ENCODE measurements at places on chromosomes 2 and 18. TPM values are rescaled to one million over a fixed set of nuclear protein-coding genes. Genes with fewer than 3 reads are reported as not detected.

GRCh38 chr2:157806426-157807077, 69.6 kb downstream of the ACVR1 start:
- no peak for DNase-seq

DNA sequence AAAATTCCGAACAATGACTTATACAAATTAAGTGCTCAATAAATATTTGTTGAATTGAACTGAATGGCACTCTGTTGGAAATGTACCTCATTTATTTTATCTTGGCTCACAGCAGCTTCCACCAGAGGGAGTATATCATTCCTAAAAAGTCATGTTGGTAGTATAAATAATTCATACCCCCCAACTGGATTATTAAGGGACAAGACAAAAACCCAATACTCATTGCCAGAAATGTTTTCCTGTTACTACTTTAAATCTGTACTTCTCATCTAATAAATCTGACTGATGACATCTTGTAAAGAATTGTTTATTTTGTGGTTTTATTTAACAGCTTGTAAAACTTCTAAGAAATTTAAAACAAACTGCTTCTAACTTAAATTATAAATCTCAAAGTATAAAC, 163.9 kb downstream of the CDH2 start:
- DNase-seq: no peak

DNA sequence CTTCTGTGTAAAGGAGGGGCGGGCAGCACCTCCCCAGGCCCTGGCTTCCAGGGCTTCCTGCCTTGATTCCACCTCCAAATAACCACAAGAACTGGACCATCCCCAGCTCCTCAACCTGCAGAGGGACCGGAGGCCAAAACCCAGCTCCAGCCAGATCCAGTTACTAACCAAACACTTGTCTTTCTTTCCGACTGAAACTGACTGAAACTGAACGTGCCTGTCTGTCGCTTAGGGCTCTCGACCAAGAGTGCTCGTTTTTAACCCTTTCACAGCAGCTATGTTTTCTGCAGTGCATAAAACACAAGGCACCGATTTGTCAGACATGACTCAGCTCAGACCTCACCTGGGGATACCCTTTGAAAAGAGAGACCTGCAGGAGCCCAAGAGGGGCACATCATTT, 249.9 kb upstream of the SIX2 start:
- peak; percentile 75 for DNase-seq

STARD6 gene
- not detected for polyA plus RNA-seq

DNA sequence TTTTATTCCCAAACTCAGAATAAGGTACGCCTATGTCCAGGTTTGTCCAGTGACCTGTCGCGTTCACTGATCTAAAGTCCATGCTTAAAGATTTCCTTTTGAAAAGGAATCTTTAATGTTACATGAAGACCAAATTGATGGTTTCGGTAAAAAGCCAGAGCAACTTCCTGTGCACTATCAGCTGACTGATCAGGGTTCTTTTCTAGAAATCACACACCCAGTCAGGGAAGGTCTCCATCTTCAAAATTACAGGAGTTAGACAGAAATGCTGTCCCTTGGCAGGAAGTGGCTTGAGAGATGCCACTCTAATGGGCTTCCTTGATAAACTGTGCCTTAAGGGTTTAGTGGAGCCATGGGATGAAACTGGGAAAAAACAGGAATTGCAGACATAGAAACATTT, 14.7 kb upstream of the ARHGAP25 start:
- DNase-seq: no peak

- DNase-seq: no peak
Observed at GRCh38 chr2:177329064-177329463, 63.5 kb upstream of the AGPS start.

DNA sequence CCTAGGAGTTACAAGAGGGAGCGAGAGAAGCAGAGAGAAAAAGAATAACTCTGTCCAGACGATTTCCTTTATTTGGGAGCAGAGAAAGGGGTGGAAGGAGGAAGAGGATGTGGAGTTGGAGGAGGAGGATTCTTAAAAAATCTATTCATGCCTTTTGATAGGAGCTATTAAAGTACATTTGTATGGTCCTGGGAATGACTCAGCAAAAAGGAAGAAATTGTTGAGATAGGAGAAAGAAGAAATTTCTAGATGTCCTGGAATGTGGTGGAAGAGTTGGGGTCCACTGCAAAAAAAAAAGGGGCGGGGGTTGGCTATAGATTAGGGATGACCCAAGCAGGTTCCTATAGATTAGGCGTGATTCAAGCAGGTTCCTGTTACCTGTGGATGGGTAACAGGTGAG, 32.4 kb upstream of the RPRM start:
- DNase-seq: no peak

DNA sequence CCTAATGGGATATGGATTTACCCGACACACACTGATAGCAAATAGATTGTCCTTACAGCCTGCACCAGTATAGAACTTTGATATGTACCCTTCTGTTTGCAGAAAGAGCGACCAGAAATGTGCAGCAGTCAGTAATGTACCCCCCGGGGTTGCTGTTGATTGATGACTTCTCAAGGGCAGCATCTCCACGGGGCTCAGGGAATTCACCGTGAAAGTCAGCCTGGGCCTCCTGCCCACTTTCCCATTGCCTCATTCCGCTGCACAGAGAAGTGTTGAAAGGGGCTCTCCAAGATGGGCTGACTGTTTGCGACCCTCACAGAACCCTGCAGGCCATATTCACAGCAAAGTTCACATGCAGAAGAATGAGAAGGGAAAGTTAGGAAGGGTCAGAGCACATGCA, 241.3 kb downstream of the PRKCE start:
- peak; percentile 65 for DNase-seq
